Stimulated activated naive B cell treated with anti-CD40 and anti-IgM and Interleukin-4, amounts not matched to agents 10 μg/mL and 1 μg/mL and 100 μg/mL, for 72 hours (primary cell): ENCODE measurements at places on chromosomes 7 and 10.

GRCh38 chr7:26853788-26854393 lies 10.5 kb downstream of the SKAP2 start:
- DNase-seq = no peak

DNA sequence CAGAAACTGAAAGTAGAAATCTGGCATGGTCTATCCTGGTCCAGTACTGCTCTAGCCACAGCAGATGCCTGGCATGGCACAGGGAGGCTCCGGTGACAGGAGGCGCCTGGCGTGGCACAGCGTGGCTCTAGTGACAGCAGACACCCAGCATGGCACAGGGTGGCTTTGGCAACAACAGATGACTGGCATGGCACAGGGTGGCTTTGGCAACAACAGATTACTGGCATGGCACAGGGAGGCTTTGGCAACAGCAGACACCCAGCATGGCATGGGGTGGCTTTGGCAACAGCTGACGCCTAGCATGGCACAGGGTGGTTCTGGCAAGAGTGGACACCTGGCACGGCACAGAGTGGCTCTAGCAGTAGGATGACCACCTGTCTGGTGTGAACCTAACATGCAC lies 480.5 kb upstream of the FOXK1 start:
- DNase-seq = no peak

DNA sequence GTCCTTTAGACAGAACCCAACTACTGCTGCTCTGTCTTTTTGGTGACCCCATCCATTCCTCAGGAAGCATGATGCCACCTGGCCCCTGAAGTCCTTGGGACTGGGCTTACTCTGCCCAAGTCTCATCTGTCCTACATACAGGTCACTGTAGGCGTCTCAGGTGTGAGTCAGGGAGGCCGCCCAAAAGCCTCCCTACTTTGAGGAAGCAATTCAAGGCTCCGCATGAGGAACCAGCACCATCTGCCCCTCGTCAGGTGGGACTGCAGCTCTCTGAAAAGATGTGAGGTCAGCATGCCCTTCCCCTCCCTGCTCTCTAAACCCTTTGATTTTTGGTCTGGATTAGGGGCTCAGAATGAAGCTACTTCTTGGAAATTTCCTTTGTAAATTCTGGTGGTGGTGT lies 354.8 kb downstream of the CXCL12 start:
- no peak for DNase-seq

GRCh38 chr7:16815001-16815400 lies 10.2 kb upstream of the AGR2 start:
- DNase-seq = no peak

- no peak for DNase-seq
Observed at GRCh38 chr7:121833991-121834390, 39.0 kb upstream of the PTPRZ1 start.

DNA sequence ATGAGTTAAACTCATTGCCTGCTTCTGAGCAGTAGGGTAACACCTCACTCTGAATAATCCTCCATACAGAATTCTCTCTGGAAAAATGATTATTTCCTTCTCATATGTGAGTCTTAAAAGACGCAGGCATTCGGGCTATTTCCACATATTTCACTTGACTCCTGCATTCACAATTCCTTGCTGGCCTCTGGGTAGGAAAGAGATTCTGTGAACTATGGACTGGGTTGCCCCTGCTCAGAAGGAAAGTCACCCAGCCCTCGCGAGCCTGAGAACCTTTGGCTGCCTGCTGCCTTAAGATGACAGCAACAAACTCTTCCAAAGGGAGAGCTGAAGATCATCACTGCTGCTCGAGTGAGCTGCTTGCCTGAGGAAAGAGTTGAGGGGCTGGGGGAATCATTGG lies 216.8 kb downstream of the BAMBI start:
- DNase-seq = no peak

- no peak for DNase-seq
Observed at GRCh38 chr10:102400076-102400475, 4.6 kb downstream of the NFKB2 start.
